ENCODE measurements at places on chromosomes 2 and 18. TPM values are rescaled to one million over a fixed set of nuclear protein-coding genes. Genes with fewer than 3 reads are reported as not detected.

CAPN13 gene
- 2.0 TPM for total RNA-seq

MYO3B gene
- total RNA-seq = 0.42 TPM

PLEKHH2 gene
- 26.4 TPM for total RNA-seq

FASTKD1 gene
- 12.2 TPM for total RNA-seq

NOL4 gene
- total RNA-seq = 0.34 TPM

KIF5C gene
- total RNA-seq = 2.5 TPM

CFC1 gene
- not detected for total RNA-seq

PLGLB1 gene
- total RNA-seq = 4.4 TPM

ANKRD62 gene
- not detected for total RNA-seq

DSG1 gene
- total RNA-seq = not detected

ONECUT2 gene
- total RNA-seq = 0.15 TPM

Data from ovary (tissue), 10 donors.